Femur (tissue), 1 donor: ENCODE measurements at places on chromosomes 5 and 9.

DNA sequence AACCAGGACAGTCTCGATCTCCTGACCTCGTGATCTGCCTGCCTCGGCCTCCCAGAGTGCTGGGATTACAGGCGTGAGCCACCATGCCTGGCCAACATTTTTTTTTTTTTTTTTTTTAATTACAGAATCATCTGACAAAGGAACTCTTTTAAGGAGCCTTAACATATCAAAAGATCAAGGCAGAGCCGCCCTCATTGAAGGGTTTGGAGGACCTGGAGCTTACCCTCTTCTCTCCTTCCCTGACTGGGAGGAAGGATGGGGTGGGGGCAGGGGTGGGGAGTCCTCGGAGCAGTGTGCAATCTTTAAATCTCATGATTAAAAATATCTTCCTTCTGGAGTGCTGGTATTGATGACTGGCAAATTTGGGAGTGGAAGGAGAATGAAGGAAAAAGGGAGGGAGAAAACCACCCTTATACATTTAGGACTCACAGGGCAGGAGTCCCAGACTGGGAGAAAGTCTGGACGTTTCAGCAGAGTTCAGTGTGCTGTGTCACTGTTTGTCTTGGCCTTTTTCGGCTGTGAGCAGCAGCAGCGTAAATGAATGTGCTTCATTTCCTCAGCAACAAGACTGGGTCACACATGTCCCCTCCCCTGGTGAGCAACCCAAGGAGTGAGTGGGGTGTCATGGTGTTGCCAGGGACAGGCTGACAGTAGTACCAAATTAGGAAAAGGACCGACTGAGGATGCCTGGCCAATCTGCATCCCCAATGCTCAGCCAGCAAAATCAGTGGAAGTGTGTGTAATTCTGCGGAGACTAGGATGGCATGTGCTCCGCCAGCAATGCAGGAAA is 115.3 kb upstream of the BNC2 start:
- DNase-seq: peak; percentile 51

DNA sequence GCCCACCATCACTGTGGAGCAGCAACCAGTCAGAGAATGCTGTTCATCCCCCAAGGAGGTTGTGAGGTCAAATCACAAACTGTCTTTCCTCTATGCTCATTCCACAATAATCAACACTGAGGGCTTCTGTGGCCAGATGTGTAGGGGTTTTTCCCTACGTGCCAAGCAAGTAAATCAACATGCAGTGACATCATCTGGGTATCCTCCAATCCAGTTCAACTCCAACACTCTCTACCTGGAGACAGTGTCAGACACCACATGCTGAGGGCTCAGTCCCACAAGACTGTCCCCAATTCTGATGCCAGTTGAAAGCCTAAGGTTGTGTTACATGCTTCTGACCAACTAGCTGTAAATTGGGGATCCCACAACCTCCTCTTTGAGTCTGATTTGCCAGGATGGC is 57.3 kb upstream of the DMRT1 start:
- no peak for DNase-seq

- no peak for DNase-seq
Measured at GRCh38 chr5:123176224-123176937, 87.3 kb downstream of the PRDM6 start.

GRCh38 chr5:152142840-152143469 is 218.3 kb upstream of the GLRA1 start:
- DNase-seq: peak; percentile 73

DNA sequence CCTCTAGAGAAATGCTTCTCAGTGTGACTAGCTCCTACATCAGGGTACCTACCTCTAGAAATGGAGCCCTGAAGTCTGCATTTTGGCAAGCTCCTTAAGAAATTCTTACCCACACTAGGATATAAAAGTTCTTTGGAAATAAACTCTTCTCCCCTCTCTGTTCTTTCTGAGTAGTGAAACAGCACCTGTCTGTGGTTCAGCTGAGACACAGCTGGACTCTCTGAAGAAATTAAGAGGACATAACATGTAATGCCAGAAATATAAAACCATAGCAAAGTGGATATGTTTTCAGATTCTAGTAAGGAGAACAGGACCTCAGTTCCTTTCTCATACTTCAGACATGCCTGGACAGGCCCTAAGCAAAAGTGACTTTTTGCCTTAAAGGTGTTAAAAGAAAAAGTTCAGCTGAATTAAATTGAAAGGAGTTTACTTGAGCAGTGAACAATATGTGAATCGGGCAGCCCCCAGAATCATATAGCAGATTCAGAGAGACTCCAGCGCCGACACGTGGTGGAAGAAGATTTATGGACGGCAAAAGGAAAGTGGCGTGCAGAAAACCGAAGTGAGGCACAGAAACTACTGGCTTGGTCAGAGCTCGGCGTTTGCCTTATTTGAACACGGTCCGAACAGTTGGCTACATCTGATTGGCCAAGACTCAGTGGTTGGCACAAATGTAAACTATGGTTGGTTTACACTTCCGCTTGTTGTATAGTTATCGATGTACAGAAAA is 64.5 kb downstream of the PRKACG start:
- peak; percentile 59 for DNase-seq

DNA sequence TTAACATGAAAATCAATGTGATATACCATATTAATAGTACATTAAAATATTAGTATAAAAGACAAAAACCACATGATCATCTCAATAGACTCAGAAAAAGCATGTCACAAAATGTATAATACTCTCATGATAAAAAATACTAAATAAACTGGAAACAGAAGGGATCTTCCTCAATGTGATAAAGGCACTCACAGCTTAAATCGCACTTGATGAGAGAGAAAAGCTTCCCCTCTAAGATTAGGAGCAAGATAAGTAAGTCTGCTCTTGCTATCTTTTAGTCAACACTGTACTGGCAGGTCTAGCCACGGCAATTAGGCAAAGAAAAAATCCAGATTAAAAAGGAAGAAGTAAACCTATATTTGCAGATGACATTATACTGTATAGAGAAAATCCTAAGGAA is 21.8 kb upstream of the MSH3 start:
- no peak for DNase-seq

DNA sequence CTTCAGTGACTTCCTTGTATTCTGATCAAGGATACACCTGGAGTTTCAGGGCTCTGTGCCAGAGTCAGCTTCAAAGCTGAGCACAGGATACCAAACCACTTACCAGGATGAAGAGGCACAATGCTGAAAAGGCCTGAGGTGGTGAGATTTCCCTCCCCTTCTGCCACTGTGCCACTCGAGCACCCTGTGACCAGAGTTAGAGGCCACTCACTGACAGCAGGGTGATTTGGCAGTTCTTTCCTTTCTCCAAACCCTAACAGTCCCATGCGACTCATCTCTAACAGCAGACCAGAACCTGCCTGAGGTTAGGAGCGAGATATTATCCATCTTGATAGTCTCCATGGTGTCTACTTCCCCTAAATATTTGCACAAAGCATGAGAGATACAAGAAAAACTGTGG is 1.8 kb downstream of the PLGRKT start:
- DNase-seq: no peak

GRCh38 chr5:10145923-10146401 is 103.7 kb downstream of the ATPSCKMT start:
- no peak for DNase-seq

GRCh38 chr5:131381777-131382176 is 117.9 kb downstream of the CDC42SE2 start:
- no peak for DNase-seq

- DNase-seq: no peak
Measured at GRCh38 chr9:8365029-8365428, 565.5 kb upstream of the DMAC1 start.

- no peak for DNase-seq
Measured at GRCh38 chr5:111224561-111225345, 569 bp downstream of the CAMK4 start.

GRCh38 chr5:92163906-92164305 is 780.8 kb upstream of the ARRDC3 start:
- no peak for DNase-seq

GRCh38 chr9:135062254-135062653 is 25.2 kb upstream of the OLFM1 start:
- DNase-seq: no peak

- DNase-seq: no peak
Measured at GRCh38 chr5:63923914-63924313, 38.3 kb downstream of the HTR1A start.

GRCh38 chr9:95084254-95084934 is 233.1 kb downstream of the FANCC start:
- DNase-seq: no peak

DNA sequence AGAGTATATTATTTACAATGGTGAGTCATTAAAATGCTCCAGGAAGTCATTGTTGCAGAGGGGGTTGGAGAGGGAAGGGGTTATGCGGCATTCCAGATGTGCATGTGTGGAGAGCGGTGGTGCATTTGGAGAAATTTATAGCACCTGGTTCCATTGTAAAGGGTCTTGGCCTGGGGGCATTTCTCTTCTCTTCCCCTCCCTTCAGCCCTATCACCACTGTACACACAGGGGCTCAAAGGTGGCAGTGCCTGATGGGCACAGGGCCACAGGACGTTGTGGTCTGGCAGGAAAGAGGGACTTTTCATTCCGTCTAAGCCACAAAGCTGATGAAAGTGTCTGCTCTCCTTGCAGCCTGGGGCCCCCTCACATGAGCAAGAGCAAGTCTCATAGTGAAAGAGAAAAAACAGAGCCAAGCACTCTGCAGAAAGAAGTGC is 442.4 kb upstream of the ZNF462 start:
- DNase-seq: no peak

DNA sequence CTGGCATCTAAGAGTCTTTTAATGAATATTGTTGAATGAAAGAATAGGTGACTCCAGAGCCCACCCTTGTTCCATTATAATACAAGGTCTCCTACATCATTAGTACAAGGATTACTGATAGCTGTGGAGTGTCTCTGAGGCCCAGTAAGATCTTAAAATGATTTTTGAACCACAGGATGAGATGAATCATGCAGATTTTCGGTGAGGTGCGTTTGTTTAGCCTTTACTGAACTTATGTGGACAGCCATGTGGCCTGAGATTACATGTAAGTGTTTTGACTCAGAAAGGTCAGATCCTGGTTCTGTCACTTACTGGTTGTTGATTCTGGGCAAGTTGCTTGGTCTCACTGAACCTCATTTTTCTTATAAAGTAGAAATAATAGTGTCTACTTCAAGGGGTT is 21.6 kb downstream of the NFX1 start:
- no peak for DNase-seq

DNA sequence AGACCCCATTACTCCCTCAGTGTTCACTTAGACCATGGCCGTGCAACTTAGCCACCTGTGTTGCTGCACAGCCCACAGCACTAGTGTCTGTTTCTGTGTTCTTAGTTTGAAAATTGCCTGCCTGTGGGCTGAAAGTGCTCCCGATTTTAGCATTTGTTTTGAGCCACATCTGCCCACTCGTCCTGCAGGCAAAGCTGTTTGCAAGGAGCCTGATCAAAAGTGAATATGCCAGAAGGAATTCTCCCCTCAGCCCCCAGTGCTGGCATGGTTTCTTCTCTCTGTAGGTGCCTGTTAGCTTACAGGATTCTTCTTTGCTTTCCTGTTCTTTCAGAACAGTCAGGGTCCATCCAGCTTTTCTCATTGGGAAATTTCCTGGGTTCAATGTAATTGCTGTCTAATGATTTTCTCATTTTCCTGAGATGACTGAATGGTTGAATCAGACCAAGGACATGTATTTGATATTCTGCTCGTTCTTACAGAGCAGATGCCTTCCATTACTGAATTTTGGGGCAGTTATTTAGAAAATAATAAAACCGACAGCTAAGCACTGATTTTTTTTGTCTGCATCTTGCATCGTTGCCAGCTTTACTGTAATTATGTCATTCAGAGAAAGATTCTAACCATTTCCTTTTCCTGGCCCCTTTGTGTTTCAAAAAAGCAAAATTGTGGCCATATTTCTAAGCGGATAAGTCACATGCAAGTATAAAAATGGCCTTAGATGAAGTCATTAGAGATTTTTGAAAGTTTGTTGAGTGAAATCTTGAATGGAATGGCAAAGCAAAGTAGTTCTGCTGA is 111.1 kb upstream of the CKMT2 start:
- DNase-seq: no peak

DNA sequence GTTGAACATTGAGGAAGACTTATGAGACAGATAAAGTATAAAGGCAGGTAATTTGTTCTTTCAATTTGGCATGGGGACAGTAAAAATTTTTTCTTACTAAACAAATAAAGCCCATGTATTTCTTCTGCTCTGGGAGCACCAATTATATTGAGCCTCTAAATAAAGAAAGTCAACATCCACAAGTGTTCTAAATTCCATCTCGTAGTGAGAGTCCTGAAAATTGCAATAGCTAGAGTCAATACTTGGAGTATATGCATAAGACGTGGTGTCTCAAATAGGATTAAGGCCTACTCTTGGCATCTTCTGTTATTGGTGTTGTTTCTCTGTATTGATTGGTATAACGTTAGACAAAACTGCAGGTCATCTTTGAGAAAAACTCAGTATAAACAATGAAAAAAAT is 120.5 kb upstream of the CDKN2B start:
- no peak for DNase-seq

DNA sequence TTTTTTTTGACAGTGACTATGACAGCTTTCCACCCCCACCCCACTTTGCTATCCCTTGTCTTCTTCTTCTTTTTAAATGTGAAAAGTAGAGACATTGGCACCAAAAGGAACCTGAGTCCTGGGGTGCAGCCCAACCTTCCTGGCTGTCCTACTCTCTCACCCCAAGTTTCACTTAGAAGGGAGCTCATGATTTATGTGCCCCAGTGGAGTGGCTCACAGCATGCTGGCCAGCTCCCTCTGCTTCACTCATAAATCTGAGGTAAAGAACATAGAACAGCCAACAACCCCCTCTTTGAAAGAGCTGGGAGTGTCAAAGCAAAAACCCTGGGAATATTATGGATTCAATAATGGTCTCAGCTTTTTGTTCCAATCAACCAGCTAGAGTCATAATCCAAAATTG is 196.3 kb upstream of the DAPK1 start:
- DNase-seq: peak; percentile 63

- no peak for DNase-seq
Measured at GRCh38 chr5:142589720-142590119, 96.2 kb downstream of the FGF1 start.

- DNase-seq: no peak
Measured at GRCh38 chr9:86980802-86981201, 33.5 kb upstream of the GAS1 start.

GRCh38 chr5:129382921-129383672 is 77.0 kb upstream of the ADAMTS19 start:
- no peak for DNase-seq

DNA sequence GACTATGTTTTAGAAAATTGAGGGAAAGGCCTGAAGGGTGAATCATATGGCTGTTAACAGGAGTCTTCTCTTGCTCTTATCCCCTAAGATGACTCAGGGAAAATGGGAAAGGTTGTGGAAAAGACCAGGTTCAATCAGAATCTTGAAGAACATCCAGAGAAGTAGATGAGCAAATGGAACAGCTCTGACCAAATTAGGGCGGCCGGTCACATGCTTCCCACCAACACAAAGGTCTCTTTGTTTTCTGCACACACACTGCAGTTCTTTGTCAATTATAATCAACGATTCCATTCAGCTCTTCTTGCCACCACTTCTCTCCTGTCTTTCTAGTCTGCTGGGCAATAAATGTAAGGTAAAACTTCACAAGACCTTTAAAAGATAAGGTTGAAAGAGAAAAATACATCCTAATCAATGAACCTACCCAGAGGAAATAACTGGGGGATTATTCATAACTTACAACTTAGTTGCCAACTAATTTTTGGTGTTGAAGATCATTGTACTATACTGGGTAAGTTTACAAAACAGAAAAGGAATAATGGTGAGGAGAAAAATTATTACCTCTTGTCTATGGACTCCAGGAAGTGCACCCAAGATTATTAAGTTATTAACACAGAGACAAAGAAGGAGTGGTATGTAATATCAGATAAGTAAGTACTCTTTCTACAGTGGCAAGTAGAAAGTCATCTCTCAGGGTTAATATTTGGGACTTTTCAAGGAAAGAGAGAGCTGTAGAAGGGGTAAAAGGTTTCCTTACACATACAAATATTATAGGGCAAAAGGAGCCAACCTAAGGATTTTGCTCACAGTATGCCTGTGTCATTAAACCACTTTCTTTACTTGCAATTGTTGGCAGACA is 441.9 kb upstream of the PIK3R1 start:
- no peak for DNase-seq
